ENCODE measurements at places on chromosomes 12 and 14.

GRCh38 chr14:102192840-102193502, 53.3 kb downstream of the WDR20 start:
- DNase-seq, result no peak

DNA sequence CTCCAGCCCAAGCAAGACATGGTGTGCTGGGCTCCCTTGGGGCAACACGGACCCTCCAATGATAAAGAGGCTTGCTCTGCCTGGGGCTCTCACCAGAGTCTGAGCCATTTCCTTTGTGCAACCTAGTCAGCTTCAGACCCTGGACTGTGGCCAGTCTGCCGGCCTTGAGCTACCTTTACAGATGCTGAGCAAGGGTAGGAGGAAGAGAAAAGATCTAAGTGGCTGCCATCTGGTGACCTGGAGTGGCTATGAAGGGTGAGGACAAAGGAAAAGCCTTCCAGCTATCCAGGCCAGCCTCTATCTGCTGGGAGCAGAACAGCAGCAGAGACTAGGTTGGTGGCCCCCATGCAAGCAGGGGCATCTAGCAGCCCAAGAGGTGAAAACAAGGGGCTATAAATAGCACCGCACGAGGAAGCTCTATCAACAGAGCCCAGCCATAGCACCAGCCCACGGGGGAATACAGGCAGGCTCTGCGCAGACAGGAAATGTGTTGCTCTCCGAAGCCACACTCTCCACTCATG, 230.1 kb downstream of the FOXN3 start:
- no peak for DNase-seq

DNA sequence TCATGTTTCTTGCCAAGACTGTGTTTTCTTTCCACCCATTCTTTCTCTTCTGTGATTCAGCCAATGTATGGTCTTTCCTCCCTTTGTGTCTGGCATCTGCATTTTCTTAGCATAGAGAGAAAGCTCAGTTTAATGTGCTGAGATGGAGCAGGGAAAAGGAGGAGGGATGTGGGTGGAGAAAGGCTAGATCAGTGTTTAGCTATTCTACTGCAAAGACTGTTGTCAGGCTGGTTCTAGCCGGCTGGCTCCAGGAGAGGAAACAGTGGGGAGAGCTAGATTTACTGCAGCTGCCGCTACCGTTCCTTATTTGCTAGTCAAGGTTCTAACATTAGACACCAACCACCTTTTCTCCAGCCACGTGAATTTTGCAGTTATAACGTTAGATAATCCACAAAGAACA, 5.2 kb upstream of the RIMKLB start:
- DNase-seq, result peak; percentile 91

DNA sequence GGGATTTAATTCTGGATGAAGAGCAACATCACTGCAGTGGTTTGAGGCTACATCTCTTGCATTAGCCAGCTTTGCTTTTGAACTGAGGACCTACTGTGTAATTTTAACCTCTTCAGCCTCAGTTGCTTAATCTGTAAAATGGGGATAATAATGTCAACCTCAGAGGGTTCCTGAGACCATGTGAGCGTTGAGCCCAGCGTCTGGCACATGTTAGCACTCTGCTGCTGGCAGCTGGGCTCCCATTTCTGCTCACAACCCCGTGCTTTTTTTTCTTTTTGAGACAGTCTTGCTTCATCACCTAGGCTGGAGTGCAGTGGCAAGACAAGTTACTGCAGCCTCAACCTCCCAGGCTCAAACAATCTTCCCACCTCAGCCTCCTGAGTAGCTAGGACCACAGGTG, 31.6 kb downstream of the TESC start:
- no peak for DNase-seq

- DNase-seq, result no peak
These were observed 25.3 kb downstream of the IGF1 start for GRCh38 chr12:102454808-102455760.

DNA sequence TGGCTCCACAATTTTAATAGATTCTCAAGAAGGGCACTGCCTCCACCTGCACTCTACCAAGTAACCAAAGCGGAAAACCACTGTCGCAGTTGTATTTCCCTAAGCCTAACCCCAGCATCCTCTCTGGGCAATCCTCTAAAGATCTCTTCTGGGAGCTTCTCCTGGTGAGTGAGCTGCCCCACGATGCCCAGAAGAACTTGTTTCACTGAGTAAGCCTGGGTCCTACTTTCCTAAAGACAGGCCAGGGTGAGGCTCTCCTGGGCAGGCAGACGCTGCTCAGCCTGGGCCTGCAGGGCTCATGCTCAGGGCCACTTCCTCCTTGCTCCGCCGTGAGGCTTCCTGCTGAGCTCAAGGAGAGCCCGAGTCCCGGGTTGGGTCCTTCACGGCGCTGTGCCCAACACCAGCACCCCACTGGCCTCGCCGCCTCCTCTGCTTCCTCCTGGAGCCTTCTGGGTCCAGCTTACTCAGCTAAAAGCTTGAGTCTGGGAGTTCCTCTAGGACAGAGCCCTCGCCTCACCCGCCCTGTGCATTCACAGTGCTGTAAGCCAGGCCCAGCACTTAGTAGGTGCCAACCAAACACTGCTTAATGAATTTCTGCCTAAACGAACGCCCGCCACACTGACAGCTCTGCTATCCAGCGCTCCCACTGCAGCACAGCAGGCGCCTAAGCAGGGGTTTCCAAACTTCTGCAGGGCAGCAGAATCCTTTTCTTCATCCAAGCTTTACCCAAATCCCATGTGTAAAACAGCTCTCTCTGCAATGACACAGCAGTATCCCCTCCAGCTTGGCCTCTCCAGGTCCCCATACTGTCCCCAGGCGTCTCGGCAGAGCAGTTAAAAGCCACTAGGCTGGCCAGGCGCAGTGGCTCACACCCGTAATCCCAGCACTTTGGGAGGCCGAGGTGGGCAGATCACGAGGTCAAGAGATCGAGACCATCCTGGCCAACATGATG, 5.7 kb downstream of the RAB35 start:
- no peak for DNase-seq

DNA sequence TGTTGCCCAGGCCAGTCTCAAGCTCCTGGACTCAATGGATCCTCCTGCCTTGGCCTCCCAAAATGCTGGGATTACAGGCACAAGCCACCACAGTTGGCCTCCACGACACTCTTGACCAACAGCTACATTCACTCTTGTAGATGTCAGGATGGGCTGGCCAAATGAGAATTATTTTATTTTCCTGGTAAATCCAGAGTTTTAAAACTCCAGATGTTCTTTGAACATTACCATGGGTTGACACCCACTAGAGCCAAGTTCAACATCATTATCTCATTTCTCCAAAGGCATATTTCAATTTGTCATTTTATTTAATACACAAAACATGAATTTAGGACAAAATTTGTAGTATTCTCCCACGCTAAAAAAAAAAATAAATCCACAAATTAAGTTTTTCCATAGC, 56.5 kb upstream of the FOXN3 start:
- DNase-seq, result no peak

DNA sequence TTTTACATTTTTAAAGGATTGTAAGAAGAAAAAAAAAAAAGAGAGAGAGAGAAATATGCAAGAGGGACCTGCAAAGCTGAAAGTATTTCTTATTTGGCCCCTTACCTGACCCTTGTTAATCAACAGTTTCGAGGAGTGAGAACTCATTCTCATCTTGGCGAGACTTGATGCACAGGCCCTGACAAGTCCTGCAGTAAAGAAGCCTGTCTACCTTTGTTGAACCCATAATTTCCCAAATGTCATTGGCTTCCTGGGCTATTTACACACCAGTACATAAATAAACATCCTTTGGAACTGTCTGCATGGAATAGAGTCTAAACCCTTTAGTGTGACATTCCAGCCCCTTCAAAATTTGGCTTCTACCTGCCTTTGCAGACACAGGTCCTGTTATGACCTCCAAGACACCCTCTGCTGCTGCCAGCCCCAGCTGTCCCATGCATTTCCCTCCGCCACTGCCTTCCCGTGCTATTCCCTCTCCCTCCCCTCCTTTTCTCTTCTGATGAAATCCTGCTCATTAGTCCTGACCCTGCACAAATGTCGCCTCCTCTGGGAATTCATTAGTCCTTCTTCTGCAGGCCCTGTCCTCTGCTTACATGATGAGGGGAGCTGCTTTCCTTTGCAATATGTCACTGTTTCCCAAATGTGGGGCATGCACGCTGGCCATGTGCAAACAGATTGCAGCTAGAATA, 35.1 kb downstream of the MYL2 start:
- no peak for DNase-seq

GRCh38 chr12:22334410-22335100, at the start of gene ST8SIA1:
Gene ST8SIA1, minus strand, starts transcription at chr12:22334707. Its CDS starts 475 bp downstream, at chr12:22334232.
- peak; percentile 89 for DNase-seq

GRCh38 chr14:69945912-69946311, 66.7 kb downstream of the SMOC1 start:
- no peak for DNase-seq

DNA sequence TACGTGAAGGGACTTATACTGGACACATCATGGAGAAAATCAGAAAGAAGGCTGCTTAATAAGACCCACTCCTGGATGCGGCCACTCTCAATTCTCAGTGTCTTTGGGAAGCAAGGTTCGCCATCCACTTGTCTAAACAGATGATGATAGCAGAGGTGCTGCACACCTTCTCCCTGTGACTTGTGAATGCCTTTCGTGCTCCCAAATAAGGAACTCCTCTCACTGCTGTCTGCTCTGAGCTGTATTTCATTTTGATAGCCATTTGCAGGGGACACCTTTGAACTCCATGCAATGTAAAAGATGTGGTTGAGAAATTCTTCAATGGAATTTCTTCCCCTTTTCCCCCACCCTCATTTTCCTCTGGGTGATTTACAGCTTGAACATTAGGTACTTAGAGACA, 11.6 kb downstream of the RMST start:
- no peak for DNase-seq

DNA sequence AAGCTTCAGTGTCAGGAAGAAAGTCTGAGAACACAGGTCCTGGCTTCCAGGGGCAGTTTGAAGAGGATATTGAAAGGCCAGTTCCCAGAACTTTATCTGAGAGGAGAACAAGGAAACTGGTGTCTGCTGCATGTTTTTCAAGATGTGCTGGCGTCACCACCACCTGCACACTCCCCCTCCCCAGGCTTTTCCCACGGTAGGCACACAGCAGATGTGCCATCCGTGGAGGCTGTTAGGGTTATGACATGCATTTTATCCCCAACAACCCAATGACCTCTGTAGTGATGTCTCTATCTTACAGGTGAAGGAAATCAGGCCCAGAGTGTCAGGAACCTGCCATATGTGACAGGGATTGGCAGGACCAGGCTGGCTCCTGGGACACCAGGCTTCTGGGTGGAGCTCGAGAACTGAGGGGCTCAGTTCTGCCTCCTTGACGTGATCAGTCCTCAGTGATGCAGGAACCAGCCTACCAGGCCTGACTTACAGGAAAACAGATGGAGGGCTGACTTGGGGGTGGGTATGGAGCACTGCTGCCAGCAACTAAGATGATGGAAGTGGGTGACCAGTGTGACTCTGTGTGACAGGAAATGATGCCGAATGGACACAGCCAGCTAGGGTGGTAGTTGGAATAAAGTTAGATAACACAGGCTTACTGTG, 16.8 kb downstream of the SLC25A47 start:
- no peak for DNase-seq

GRCh38 chr12:122099856-122100255, 21.3 kb downstream of the MLXIP start:
- DNase-seq, result no peak

DNA sequence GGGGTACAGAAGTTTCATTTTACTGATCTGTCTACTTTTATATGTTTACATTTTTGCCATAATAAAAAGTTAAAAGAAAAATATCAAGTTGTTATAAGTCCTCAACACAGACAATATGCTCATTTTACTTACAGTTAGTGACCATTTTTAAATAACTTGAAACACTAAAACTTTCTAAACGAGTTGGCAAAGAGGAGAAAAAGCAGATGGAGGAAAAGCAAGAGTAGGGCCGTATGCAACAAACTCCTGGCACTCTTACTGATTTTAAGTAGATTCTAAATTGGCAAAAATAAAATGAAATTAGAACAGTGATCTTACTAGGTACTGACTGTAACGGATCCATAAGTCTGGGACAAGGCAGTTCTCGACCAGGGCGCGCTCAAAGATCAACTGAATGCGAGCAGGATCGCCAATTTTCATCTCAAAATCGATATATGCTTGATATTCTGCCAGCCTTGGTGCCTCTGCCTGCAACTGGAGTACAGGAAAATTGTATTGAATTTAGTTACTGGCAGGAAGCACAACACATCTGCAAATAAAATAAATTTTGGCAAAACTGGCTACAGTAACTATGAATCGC, 22.3 kb downstream of the SART3 start:
- no peak for DNase-seq

GRCh38 chr12:46388427-46389021, 16.0 kb upstream of the SLC38A2 start:
- DNase-seq, result no peak

DNA sequence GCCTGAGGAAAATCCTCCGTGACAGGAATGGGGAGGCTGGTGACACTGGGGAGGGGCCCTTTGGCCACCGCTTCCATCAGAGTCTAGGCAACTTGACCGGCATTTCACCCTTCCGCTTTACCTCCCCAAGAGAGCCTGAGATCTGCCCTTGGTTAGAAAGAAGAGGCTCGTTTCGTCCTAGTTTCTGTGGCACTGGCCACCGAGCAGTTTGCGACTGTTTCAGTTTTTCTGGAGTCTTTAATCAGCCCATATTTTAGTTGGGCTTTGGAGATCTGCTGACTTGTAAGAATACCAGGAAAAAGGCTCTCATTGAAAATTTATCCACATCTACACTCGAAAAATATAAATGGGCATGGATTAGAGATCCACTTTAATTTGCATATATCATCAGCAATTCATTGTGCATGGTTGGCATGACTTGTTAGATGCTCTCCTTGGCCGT, 414 bp upstream of the ANKS1B start:
- no peak for DNase-seq

DNA sequence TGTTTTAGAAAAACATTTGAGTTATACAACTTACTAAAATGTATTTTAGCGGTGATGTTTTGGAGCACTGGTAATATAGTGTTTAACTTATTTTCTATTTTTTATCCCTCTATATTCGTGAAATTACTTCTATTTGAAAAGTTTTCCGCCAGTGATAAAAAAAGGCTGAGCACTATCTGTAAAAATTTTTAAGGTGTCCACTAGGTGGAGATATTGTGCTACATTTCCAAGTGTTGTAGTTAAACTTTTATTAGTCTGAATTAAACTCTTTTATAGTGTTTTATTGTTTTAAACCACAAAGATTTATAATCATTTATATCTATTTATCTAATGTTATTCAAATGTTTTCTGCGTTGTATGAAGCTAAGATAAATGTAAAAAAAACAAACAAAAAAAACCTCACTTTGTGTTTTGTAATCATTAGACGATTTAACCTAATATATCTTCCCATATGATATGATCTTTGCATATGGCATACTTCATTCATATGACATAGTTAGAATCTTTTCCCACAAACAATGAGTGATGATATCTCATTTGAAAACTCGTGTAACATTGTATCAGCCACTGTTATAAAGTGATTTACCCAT, 11.8 kb downstream of the ALG10B start:
- DNase-seq, result no peak

Measured in muscle of back (tissue), 13 donors.